Activated CD4-positive, alpha-beta T cell treated with anti-CD3 and anti-CD28 coated beads, Interleukin-2, amount 50 U/mL, for 48 hours (primary cell): ENCODE measurements at places on chromosomes 4 and X.
A peak's percentile ranks its signal among the peaks of the same experiment; 100 is the strongest.

- DNase-seq: no peak
These were observed 20.6 kb downstream of the PAGE1 start for GRCh38 chrX:49675075-49675719.

DNA sequence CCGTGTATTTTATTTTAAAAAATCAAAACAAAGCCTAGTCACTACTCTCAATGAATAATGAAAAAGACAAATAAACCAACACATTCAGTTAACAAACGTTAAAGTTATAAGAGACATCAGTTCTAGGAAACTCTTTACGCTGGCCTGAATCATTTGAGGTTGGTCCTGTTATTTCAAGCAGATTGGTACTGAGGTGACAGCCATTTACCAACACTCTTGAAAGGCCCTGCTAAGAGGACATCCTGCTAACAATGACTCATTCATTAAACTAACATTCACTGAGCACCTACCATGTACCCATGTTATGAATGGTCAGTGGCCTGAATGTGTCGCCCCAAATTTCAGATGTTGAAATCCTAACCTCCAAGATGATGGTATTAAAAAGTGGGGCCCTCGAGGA lies 57.1 kb upstream of the ADGRG2 start:
- no peak for DNase-seq

- no peak for DNase-seq
These were observed 413.1 kb downstream of the PDGFC start for GRCh38 chr4:156558373-156559025.

- DNase-seq: no peak
These were observed 1.9 kb downstream of the GPM6A start for GRCh38 chr4:175810073-175810730.

DNA sequence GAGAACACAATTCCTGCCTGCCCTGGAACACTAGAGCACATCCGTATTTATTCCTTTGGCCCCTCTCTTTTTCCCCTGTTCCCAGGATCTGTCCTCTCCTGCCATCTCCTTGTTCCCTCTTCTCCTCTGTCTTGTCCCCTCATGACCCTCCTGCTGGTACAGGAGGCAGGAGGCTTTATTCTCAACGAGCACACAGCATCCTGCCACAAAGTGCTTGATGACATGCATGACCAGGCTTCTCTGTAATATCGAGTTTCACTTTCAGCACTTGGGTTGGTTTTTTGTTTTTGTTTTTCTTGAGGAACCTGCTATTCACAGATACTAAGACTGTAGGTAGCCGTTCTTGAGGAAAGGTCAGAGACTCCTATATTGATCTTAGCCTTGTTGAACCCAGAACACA lies 35.3 kb downstream of the NALF2 start:
- DNase-seq: no peak

DNA sequence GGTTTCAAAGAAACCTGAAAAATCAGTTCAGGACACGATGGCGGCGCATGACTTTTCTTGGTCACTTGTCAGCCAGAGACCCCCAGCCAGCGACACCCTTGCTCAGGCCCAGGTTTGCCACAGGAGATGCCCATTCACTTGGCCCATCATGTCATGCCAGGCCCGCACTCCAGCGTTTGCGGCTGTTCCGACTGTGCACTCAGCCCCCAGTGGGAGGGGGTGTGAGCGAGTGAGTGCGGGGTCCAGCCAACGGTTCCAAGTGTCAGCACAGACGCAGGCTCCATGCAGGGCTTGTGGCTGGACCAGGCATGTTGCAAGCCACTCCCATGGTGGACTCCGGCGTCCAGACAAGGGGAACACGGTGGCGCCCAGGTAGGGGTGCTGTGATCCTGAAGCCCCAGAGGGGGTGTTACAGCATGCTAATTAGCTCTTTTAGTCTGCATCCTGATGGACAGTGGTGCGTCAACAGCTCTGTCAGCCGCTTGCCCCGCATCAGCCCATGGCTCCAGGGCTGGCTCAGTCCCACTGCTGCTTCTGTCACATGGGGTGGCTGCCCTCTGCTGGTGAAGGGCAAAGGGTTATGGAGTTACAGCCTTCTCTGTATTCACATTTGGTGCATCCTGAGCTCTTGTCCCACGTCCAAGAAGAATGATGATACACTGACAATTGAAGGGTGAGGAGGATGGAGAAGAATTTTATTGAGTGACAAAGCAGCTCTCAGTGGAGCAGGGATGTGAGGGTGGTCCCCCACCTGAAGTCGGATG lies 3.7 kb upstream of the MAEA start:
- DNase-seq: peak; percentile 59

- no peak for DNase-seq
These were observed 68.8 kb upstream of the GRIA2 start for GRCh38 chr4:157151711-157152110.

DNA sequence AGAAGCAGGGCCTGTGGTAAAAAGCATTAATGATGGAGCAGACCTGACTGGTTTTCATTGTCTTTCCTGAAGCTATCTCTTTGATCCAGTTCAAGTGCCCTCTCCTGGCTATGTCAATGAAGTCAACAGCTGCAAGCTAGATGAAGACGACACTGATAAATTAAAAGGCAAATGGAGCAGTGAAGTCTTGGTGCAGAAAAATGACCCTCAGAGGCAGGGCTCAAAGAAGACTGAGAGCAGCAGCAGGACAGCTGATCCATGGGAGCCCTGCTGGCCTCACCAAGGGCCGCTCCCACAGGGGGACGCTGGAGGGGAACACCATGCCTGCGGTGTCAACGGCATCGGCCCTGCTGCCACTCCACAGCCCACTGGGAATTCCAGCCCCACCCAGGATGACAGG lies 96.2 kb downstream of the RELL1 start:
- DNase-seq: no peak

DNA sequence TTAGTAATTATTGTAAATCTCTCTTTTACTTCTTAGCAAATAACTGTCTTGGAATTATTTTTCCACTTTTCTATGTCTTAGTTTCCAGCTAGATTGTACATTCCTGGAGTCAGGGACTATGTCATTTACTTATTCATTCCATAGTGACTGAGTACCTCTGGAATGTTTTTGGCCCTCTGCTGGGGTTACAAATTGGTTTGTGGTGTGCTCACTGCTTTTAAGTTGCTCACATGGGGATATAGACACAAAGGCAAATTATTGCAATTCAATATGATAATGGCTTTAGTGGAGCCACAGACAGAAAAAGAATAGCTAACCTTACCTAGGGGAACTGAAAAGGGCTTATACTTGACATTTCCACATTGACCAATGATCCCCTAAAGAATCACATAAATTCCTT lies 63.7 kb upstream of the PDGFRA start:
- no peak for DNase-seq

DNA sequence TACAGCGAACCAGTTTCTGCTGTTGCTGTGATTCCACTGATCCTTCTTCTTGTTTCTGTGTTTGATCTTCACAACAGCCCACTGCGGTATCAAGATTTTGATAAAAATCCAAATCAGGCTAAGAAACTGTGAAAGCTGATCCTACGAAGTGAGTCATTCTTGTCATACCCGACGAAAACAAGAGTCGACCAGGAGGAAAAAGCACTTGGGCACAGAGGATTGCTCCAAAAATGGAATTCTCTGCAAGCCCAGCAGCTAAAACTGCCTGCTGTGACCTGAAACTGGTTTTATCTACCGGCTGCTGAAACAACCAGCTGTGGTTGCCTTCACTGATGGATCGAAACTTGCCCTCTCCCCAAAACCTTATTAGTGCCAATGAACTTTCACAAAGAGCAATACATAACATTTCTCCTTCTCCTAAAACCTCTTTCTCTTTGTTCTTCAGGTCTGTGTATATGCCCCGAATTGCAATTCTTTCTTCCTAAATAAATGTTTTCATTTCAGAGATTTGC lies 607.0 kb upstream of the PRKX start:
- DNase-seq: no peak

- no peak for DNase-seq
These were observed 43.8 kb upstream of the LAS1L start for GRCh38 chrX:65578346-65578745.

GRCh38 chrX:150615356-150615755 lies 46.9 kb downstream of the MTM1 start:
- DNase-seq: no peak

DNA sequence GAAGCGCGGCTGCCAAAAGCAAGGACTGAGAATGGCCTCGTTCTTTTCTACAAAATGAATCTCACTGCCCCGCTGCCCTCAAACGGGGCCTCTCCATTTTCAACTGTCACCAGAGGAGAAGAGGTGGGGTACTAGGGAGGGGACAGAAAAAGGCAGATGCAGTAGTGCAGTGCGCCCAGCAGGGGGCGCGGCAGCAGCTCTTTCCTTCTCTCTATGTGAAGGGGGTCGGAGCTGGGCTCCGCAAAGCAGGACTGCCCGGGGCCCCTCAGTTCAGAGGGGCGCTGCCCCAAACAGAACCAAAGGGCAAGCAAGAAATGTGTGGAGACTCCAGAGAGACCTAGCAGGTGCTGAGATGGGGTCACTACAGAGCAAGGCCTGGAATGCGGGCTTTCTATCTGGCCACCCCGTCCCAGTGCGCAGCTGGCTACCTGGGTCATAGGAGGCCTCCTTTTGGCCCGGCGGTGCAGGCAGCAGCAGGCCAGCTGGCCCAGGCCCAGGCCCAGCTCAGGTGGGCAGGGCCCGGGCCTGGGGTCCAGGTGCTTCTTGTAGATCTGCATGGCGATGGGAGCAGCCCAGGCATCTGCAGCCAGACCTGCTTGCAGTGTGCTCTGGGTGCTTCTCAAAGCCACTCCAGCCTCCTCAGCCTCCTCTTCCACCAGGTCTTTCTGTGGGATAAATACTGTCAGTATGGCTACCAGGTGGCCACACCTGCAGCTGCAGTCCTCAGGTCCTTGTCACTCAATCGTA lies 5.9 kb downstream of the IRAK1 start:
- DNase-seq: peak; percentile 51

DNA sequence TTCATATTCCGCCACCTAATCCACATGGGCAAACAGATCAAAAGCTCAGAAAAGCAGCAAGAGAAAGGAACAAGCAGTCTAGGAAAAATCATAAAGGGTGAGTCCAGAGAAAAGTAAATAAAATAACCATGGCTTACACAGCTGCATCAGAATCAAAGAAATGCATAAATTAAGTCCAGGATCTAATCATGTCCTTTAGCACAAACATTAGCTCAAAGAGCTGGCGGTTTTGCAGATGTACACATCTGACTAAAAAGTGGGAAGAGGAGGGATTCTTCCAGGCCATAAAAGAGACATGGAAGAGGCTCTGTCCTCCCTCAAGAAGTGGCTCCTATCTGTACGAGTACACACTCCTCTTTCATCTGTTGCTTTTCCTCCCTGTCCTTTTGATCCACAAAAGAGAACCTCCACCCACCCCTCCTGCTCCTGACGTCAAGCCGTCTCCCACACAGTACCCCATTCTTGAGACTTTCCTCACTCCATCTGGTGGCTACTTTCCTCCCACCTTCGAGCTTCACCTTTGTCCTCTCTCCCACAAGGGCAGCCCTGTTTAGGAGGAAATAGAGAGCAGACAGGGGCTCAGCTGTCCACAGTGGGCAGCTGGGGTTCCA lies 92.5 kb downstream of the RASL11B start:
- DNase-seq: no peak

GRCh38 chr4:8641931-8642650 lies 49.5 kb downstream of the CPZ start:
- DNase-seq: no peak

GRCh38 chr4:2330091-2331042 lies 68.5 kb upstream of the MXD4 start:
- no peak for DNase-seq

GRCh38 chr4:8350841-8351461 lies 81.4 kb downstream of the HTRA3 start:
- DNase-seq: no peak

DNA sequence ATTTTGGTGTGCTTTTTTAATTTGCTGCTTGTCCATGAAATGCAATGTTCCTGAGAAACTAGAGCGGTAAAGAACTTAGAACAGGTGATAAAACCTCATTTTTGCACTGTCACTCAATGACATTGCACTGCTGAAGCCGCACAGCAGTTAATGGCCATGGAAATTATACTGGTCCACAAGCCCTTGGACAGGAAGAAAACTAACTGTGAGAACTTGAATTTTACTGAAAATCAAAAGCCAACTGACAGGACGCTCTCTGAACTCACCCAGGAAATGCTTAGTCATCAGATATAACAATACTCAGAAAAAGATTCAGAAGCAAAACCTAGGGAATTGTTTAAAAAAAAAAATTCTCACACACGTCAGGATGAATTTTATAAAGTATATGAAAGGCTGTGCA lies 246.4 kb upstream of the SLC7A11 start:
- DNase-seq: no peak

- no peak for DNase-seq
These were observed 41.0 kb upstream of the SH3RF1 start for GRCh38 chr4:169311643-169312365.

GRCh38 chrX:115013705-115014104 lies 3.7 kb downstream of the IL13RA2 start:
- DNase-seq: no peak

DNA sequence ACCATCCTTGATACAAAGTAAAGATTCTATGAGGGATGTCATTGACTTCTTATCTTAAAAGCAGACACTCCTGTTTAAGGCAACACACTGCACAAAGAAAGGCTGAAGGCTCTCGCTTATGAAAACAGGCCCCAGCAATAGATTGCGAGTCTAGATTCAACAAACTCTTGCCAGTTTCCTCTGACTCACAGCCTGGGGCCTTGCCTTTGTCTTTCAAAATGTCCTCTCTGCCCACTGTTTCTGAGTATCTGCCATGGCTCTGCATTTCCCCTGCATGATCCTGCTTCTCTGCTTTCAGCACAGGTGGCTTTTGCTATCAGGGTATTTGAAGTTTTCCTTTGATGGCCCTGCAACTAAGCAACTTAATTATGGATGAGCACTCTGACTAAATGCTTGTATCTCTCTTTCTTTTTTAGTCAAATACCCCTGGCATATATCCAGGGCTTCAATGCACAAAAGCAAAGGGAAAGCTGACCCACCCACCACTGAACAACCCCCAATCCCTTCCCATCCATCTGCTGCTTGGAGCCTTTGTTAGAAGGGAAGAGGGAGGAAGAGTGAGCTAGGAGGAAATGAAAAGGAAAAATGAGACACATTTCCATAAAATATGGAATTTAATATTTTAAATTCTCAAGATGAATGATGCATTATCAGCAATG lies 32.2 kb downstream of the NDP start:
- DNase-seq: no peak

GRCh38 chr4:177555007-177555574 lies 112.9 kb upstream of the AGA start:
- DNase-seq: peak; percentile 40

DNA sequence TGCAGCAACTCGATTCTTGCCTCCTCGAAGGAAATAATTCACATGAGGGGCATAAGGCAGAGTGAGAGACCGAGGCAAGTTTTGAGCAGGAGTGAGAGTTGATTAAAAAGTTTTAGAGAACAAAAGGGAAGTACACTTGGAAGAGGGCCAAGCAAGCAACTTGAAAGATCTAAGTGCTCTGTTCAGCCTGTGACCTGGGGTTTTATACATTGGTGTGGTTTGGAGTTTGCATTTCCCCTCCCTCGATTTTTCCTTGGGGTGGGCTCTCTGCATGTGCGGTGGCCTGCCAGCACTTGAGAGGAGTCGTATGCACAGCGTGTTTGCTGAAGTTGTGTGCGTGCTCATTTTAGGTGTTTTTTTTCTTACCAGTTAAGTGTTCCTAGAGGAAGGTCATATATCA lies 356.4 kb downstream of the KLHL4 start:
- DNase-seq: no peak
